Mesangial cell (primary cell): ENCODE measurements at places on chromosomes 2 and 18. TPM values are rescaled to one million over a fixed set of nuclear protein-coding genes. Genes with fewer than 3 reads are reported as not detected.

The NPAS2 gene
- 3.3 and 8.2 TPM in 2 replicates for total RNA-seq

The ZNF521 gene
- 3.2 and 4.9 TPM in 2 replicates for total RNA-seq

The ABHD1 gene
- 0.16 and 0.89 TPM in 2 replicates for total RNA-seq

The PCARE gene
- total RNA-seq: not detected in 2 replicates

The PASK gene
- 4.9 and 8.6 TPM in 2 replicates for total RNA-seq

The ECEL1 gene
- 0.33 TPM in 1 of 2 replicates, not detected in the other for total RNA-seq

The FSHR gene
- total RNA-seq: not detected in 2 replicates

The CNTNAP5 gene
- not detected in 2 replicates for total RNA-seq

The HMSD gene
- total RNA-seq: 0.49 and 0.51 TPM in 2 replicates

The UGT1A5 gene
- not detected in 2 replicates for total RNA-seq

The IAH1 gene
- 58.7 and 79.0 TPM in 2 replicates for total RNA-seq

The C2orf78 gene
- total RNA-seq: not detected in 2 replicates

The MIB1 gene
- total RNA-seq: 17.9 and 19.1 TPM in 2 replicates

The SPHKAP gene
- under 0.01 and 0.13 TPM in 2 replicates for total RNA-seq

The NOSTRIN gene
- total RNA-seq: not detected in 2 replicates

The TDRD15 gene
- total RNA-seq: not detected in 2 replicates

The DOK6 gene
- 0.16 and 5.2 TPM in 2 replicates for total RNA-seq

The ALPP gene
- not detected in 2 replicates for total RNA-seq

The NGEF gene
- total RNA-seq: 0.98 and 1.5 TPM in 2 replicates

The DPP4 gene
- 7.7 and 42.3 TPM in 2 replicates for total RNA-seq

The SMIM21 gene
- total RNA-seq: not detected in 2 replicates

The CRYGC gene
- total RNA-seq: not detected in 2 replicates

The CEP76 gene
- 4.7 and 9.1 TPM in 2 replicates for total RNA-seq

The ABCB11 gene
- not detected in 2 replicates for total RNA-seq

The MPP4 gene
- total RNA-seq: 0.13 and 2.3 TPM in 2 replicates

The CXCR1 gene
- total RNA-seq: not detected in 2 replicates

The MAPK4 gene
- under 0.01 and 0.63 TPM in 2 replicates for total RNA-seq

The NEU4 gene
- under 0.01 TPM in 1 of 2 replicates, not detected in the other for total RNA-seq

The ANKRD36 gene
- 5.7 and 11.1 TPM in 2 replicates for total RNA-seq

The SERPINB4 gene
- total RNA-seq: not detected in 2 replicates

The IL1R2 gene
- total RNA-seq: 0.38 TPM in 1 of 2 replicates, not detected in the other

The SCYGR6 gene
- not detected in 2 replicates for total RNA-seq

The C2orf80 gene
- total RNA-seq: not detected in 2 replicates

The ACOXL gene
- total RNA-seq: not detected in 2 replicates

The RAD51AP2 gene
- total RNA-seq: under 0.01 TPM in 1 of 2 replicates, not detected in the other

The BCL11A gene
- total RNA-seq: 3.6 and 5.6 TPM in 2 replicates

The RIT2 gene
- not detected in 2 replicates for total RNA-seq

The RPS27A gene
- 581 and 766 TPM in 2 replicates for total RNA-seq

The TEX44 gene
- not detected in 2 replicates for total RNA-seq

The SERPINB11 gene
- total RNA-seq: not detected in 2 replicates

The IGFBP2 gene
- total RNA-seq: 541 and 588 TPM in 2 replicates

The ACVR1 gene
- total RNA-seq: 14.5 and 27.5 TPM in 2 replicates

The AMMECR1L gene
- total RNA-seq: 11.1 and 15.3 TPM in 2 replicates

The YWHAQ gene
- total RNA-seq: 228 and 327 TPM in 2 replicates

The ALPI gene
- not detected in 2 replicates for total RNA-seq

The TAF1B gene
- total RNA-seq: 8.8 and 10.4 TPM in 2 replicates

The SERPINB10 gene
- total RNA-seq: not detected in 2 replicates

The ZBTB14 gene
- 4.2 and 8.5 TPM in 2 replicates for total RNA-seq

The GCG gene
- total RNA-seq: not detected in 2 replicates

The CCDC74B gene
- 8.8 and 23.8 TPM in 2 replicates for total RNA-seq

The ASTL gene
- not detected in 2 replicates for total RNA-seq

The FHOD3 gene
- 28.7 and 55.8 TPM in 2 replicates for total RNA-seq
